ENCODE measurements at places on chromosomes 2 and 18.

GRCh38 chr18:60228609-60229595, 143.7 kb downstream of the MC4R start:
- DNase-seq = no peak

GRCh38 chr18:22694954-22695353, 238.2 kb upstream of the RBBP8 start:
- DNase-seq = no peak

DNA sequence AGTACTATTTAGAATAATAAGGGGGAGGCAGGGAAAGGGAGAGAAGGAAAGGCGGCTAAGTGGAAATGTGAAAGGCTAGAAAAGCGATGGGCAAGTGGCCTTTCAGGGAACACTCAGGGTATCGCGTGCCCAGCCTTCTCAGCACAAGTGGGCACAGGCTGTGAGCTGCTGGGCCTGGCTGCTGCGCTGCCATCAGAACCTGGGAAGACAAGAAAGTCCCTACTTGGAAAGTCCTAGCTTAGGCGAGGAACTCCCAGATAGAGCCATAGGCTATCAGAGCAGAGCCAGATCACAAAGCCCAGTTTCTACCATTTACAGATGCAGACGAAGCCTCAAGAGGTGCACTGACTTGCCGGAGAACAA, 9.8 kb upstream of the FZD7 start:
- no peak for DNase-seq

DNA sequence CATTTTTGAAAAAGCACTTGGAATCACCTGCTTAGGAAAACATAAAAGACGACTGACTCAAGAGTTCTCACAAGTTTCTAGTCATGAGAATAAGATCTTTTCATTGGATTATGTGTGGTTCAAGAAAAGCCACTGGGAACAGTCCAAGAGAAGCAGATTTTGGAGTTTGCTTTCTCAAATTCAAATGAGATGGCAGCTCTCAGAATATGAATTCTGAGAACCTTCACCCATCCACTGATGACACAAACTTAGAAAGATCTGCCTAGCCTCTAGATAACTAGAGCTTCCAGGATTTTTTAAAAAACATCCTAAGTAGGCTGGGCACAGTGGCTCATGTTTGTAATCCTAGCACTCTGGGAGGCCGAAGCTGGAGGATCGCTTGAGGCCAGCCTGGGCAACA, 26.8 kb downstream of the MEX3C start:
- DNase-seq = no peak

DNA sequence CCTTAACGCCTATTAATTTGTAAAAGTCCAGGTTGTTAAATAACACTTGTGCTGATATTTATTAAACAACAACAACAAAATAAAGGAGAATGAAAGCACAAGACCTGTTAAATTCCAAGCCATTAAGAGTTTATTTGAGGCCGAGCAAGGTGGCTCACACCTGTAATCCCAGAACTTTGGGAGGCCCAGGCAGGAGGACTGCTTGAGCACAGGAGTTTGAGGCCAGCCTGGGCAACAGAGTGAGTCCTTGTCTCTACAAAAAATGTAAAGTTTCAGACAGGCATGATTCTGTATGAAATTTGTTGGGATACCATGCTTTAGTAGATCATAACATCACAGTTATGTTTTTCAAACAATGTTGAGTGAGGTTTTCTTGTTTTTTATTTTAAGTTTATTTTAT, 17.1 kb downstream of the PELI1 start:
- no peak for DNase-seq

DNA sequence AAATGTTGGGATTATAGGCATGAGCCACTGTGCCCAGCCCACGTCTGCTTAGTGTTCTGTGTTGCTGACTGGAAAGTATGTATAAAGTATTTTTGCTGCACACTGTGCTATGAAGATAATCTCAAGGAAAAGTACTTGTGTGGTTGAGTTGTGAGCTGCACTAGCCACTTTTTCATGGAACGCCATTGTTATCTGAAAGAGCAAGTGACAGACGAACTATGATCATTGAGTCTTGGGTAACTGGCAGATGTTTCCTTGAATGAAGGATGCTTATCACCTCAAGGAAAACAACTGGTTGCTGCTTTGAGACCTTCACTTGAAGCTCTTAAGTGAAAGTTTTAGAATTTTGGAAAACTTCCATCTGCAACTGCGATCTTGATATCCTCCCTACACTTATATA, 82.2 kb upstream of the KCTD1 start:
- DNase-seq = no peak

GRCh38 chr18:22066083-22066485, 103.3 kb upstream of the GATA6 start:
- DNase-seq = no peak

GRCh38 chr18:63322206-63322605, 2.6 kb upstream of the BCL2 start:
- no peak for DNase-seq

Data from DMS79 (cell line).